ENCODE measurements at places on chromosomes 6 and 20.
A peak's percentile ranks its signal among the peaks of the same experiment; 100 is the strongest.

DNA sequence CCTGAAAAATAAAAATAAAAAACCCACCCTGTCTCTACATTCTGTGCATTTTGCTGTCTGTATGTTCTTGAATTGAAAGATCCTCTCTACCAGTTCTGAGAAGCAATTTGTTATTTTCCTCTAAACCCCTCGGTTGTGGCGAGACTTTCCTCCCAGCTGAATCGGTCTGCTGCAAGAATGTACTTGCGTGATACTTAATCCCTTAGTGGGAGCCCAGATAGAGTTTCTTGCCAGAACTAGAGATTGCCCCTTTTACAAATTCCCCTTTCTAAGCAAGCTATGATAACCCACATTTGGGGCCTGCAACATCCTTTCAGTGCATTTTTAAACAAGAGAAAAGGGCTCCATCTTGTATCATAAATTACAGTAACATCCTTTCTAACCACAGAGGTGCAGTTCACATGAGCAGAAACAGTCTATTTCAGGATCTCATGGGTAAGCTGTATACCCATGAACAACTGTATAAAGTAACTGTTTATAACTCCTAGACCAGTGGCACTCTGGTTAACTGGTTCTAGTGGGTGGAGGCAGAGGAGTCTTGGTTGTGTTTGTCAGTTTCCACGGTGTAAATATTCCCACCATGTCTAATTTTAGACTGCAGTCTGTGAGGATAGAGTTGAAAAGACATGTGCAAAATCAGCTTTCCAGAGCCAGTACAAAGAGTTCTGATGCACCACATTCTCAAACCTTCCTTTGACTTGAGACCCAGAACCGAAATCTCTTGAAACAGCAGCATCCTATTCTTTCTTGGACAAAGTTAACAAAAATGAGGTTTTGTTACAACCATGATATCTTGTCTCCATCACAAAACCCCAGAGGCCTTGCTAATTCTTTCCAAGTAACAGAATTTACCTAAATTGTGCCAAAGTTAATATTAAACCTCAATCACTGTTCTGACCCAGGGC is 113.1 kb upstream of the ZNF217 start:
- H3K4me1 ChIP-seq = peaks cover 57% of the 10 kb centered on the region
- peak; percentile 46 for DNase-seq
- peak overlapping the region; percentile 97 for H3K27ac ChIP-seq
- peaks cover 1% of the 10 kb centered on the region for H3K36me3 ChIP-seq
- no peaks in the 10 kb centered on the region for H3K27me3 ChIP-seq
- H3K4me3 ChIP-seq = peak overlapping the region; percentile 47

GRCh38 chr6:10420546-10421157 is 5.8 kb upstream of the TFAP2A start:
- no peak for DNase-seq
- no peak overlapping the region for H3K4me3 ChIP-seq
- peaks cover 7% of the 10 kb centered on the region for H3K36me3 ChIP-seq
- H3K4me1 ChIP-seq = peaks cover 22% of the 10 kb centered on the region

GRCh38 chr6:156776470-156776839 is 723 bp upstream of the ARID1B start:
- H3K27ac ChIP-seq = peak overlapping the region; percentile 98
- DNase-seq = no peak
- H3K4me1 ChIP-seq = peaks cover 31% of the 10 kb centered on the region
- peak overlapping the region; percentile 92 for H3K4me3 ChIP-seq

DNA sequence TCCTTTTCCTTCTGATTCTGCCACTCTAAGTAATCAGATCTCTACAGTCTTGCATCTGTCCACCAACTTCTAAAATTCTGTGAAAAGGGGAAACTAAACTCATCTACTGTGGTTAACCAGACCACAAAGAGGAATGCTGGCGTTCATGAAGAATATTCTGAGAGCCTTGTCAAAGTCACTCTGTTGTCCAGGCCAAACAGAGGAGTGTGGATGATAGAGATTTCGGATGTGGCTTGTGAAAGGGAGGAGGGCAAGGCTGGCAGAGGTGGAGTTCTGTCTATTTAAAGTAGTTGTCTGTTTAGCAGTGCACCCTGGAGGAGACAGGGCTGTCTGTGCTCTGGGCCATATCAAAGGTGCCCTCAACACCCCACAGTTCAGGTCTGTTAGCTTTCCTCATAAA is 33.9 kb downstream of the CCN2 start:
- H3K4me1 ChIP-seq = peaks cover 20% of the 10 kb centered on the region
- H3K27me3 ChIP-seq = peaks cover 59% of the 10 kb centered on the region
- peaks cover 7% of the 10 kb centered on the region for H3K36me3 ChIP-seq

DNA sequence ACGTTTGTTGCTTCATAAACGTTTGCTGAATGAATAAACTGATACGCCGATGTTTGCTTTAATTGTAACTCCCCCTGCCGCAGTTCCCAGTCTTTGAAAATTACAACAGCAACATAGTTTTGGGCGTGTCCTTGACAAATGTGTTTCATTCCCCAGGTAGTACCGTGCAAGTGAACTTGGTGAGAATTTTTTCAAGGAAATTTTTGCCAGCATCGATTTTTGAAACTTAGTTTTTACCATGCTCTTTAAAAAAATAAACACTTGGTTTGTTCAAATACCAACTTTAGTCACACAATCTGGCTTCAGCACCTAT is 60.1 kb downstream of the FAM217A start:
- H3K4me1 ChIP-seq = peaks cover 46% of the 10 kb centered on the region
- peaks cover 33% of the 10 kb centered on the region for H3K36me3 ChIP-seq
- DNase-seq = no peak
- peak overlapping the region; percentile 94 for H3K4me3 ChIP-seq
- H3K27ac ChIP-seq = peak overlapping the region; percentile 96

- peaks cover 1% of the 10 kb centered on the region for H3K4me1 ChIP-seq
- peaks cover 10% of the 10 kb centered on the region for H3K27me3 ChIP-seq
- no peaks in the 10 kb centered on the region for H3K36me3 ChIP-seq
- no peak overlapping the region for H3K27ac ChIP-seq
These were observed 51.9 kb upstream of the SLC22A16 start for GRCh38 chr6:110528101-110528929.

DNA sequence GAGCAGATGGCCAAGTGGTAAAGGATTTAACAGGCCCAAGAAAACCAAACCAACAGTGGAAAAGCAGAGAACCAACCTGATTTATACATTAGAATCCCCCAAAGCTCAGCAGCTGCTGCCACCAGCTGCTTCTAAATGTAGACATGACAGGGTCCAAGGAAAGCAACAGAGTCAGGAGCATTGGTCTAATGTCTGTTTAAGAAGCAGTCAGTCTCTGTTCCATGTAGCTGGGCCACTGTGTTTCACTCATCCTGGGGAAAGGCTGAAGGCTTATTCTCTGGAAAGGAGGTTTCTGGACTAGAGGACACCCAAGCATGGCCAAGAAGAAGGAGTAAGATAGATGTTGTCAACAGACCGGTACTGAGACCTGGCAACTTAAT is 75.4 kb downstream of the TMEM244 start:
- no peaks in the 10 kb centered on the region for H3K4me1 ChIP-seq
- peaks cover 11% of the 10 kb centered on the region for H3K27me3 ChIP-seq
- no peaks in the 10 kb centered on the region for H3K36me3 ChIP-seq
- H3K4me3 ChIP-seq = no peak overlapping the region

DNA sequence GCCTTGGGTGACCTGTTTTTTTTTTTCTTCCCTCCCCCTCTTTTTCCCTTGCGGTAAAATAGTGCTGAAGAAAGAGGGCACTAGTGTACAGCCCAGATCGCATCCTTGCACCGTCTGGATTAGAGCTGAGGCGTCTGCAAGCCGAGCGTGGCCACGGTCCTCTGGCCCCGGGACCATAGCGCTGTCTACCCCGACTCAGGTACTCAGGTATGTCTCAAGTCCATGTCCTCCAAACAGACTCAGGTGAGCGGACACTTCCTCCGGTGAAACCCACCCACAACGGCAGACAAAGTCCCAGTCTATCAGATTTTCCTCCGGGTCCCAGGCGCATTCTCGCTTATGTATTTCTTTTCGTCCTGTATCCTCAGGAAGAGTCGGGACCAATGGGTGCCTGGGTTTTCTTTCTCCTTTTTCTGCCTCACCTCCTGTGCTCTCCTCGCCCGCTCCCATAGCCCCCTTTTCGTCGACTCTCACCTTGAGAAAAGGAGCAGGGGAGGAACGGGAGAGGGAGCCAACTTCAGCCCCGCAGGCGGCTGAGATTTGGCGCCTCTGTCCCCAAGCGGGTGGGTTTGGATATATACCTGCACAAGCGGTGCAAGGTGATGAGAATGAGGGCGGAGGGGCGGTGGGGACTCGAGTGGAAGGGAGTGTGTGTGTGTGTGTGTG is 1.1 kb upstream of the GRM1 start:
- peaks cover 63% of the 10 kb centered on the region for H3K27me3 ChIP-seq
- H3K36me3 ChIP-seq = peaks cover 2% of the 10 kb centered on the region
- no peak for DNase-seq
- peaks cover 3% of the 10 kb centered on the region for H3K4me1 ChIP-seq

- peak overlapping the region; percentile 88 for H3K4me3 ChIP-seq
- peaks cover 35% of the 10 kb centered on the region for H3K4me1 ChIP-seq
- H3K36me3 ChIP-seq = peaks cover 14% of the 10 kb centered on the region
- H3K27ac ChIP-seq = no peak overlapping the region
- DNase-seq = no peak
- H3K27me3 ChIP-seq = no peaks in the 10 kb centered on the region
These were observed 1.2 kb downstream of the IBTK start for GRCh38 chr6:82246370-82246769.

- no peak for DNase-seq
- peaks cover 20% of the 10 kb centered on the region for H3K36me3 ChIP-seq
- H3K4me1 ChIP-seq = peaks cover 39% of the 10 kb centered on the region
- H3K27me3 ChIP-seq = no peaks in the 10 kb centered on the region
- no peak overlapping the region for H3K27ac ChIP-seq
- no peak overlapping the region for H3K4me3 ChIP-seq
These were observed 48.9 kb downstream of the VTA1 start for GRCh38 chr6:142195862-142196541.

- no peak overlapping the region for H3K27ac ChIP-seq
- DNase-seq = no peak
- H3K4me1 ChIP-seq = no peaks in the 10 kb centered on the region
- no peaks in the 10 kb centered on the region for H3K27me3 ChIP-seq
These were observed 26.9 kb upstream of the CBLN4 start for GRCh38 chr20:56032251-56032650.

DNA sequence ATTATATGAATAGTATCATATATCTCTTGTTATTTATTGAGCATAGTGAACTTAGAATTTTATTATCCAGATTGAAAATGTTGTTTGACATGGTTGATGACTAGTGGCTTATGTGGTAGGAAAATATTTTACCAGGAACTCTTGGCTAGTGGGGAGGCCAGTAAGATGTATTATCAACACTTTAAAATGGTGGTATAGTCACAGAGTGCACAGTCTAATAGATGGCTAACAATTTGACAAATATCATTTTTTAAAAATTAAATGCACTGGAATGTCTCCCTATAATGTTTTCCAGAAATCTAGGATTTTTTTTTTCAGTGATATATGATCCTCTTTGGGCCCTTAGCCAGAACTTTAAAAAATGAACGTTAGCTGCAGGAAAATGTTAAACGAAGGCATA is 26.9 kb upstream of the EYA4 start:
- DNase-seq = no peak
- no peak overlapping the region for H3K27ac ChIP-seq
- no peak overlapping the region for H3K4me3 ChIP-seq
- H3K27me3 ChIP-seq = no peaks in the 10 kb centered on the region

DNA sequence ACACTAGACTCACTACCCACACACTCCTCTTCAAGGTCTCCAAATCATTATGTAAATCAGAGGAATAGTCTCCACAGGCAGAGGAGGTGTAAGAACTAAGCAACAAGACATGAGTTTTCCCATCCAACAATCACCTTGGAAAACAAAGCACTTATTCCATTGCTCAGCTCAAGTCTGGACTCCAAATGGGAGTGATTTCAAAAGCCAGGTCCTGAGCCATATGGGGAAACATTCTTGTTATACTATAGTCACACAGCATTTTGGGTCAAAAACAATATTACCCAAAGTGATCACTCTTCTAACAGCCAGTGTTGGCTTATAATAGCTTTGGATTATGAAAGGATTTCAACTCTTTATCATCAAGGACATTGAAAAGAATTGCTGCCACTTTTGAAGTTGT is 3.6 kb upstream of the PRPH2 start:
- peaks cover 3% of the 10 kb centered on the region for H3K36me3 ChIP-seq
- H3K27ac ChIP-seq = peak overlapping the region; percentile 98
- peak overlapping the region; percentile 82 for H3K4me3 ChIP-seq
- DNase-seq = no peak

DNA sequence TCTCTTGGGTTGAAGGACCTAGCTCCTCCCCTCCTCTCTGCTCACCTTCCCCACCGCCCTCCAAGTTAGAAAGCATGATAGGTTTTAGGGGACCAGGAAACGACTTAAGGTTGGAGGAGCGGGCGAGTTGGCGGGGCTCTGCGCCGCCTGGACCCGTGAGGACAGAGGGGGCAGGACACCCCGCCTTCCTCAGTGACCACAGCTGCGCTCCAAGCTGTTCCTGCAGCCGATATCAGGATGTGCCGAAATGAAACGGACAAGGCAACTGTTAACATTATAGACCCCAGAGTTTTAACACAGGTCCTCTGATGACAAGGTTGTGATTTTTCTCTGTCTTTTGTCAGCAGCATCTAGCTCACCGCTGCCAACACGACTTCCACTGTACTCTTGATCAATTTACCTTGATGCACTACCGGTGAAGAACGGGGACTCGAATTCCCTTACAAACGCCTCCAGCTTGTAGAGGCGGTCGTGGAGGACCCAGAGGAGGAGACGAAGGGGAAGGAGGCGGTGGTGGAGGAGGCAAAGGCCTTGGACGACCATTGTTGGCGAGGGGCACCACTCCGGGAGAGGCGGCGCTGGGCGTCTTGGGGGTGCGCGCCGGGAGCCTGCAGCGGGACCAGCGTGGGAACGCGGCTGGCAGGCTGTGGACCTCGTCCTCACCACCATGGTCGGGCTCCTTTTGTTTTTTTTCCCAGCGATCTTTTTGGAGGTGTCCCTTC is at the start of gene GRM1:
Gene GRM1 (plus strand): TSS at position 212 of the 722 bp plus-strand sequence. CDS start 456 bp downstream, at position 668.
- H3K4me1 ChIP-seq = peaks cover 3% of the 10 kb centered on the region
- H3K4me3 ChIP-seq = no peak within 1 kb of the TSS
- H3K27me3 ChIP-seq = peaks cover 59% of the 10 kb centered on the region
- H3K36me3 ChIP-seq = peaks cover 2% of the 10 kb centered on the region

- H3K4me3 ChIP-seq = no peak overlapping the region
- no peak overlapping the region for H3K27ac ChIP-seq
- DNase-seq = no peak
- no peaks in the 10 kb centered on the region for H3K27me3 ChIP-seq
- peaks cover 43% of the 10 kb centered on the region for H3K4me1 ChIP-seq
These were observed 3.7 kb downstream of the MRPS18A start for GRCh38 chr6:43683708-43684455.

DNA sequence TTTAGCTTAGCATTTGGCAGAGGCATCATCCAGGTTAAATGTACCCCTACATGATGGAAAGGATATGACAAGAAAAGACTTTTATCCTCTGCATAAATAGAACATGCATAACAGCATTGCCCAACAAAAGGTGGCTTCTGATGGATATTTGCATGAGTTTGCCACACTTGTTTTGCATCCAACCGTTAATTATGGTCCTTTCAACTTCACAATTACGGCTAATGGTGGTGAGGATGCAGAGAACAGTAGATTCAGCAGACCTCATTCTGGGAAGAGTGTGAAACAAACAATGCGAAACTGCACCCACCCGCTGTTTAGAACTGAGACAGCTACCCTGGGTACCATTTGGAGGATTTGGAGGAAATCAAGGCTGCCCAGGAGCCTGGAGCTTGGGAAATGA is 690.9 kb upstream of the CHD6 start:
- no peaks in the 10 kb centered on the region for H3K4me1 ChIP-seq
- no peak overlapping the region for H3K27ac ChIP-seq
- DNase-seq = no peak
- H3K36me3 ChIP-seq = no peaks in the 10 kb centered on the region
- H3K27me3 ChIP-seq = no peaks in the 10 kb centered on the region

GRCh38 chr20:23441850-23442313 is 2.4 kb downstream of the CSTL1 start:
- H3K27ac ChIP-seq = no peak overlapping the region
- no peaks in the 10 kb centered on the region for H3K36me3 ChIP-seq
- peak; percentile 56 for DNase-seq
- no peaks in the 10 kb centered on the region for H3K27me3 ChIP-seq
- no peaks in the 10 kb centered on the region for H3K4me1 ChIP-seq
- no peak overlapping the region for H3K4me3 ChIP-seq

All from activated naive CD8-positive, alpha-beta T cell treated with anti-CD3 and anti-CD28 coated beads for 36 hours (primary cell).